CD4-positive, CD25-positive, alpha-beta regulatory T cell (primary cell): ENCODE measurements at places on chromosomes 11 and 22. TPM values are rescaled to one million over a fixed set of nuclear protein-coding genes. Genes with fewer than 3 reads are reported as not detected.
A peak's percentile ranks its signal among the peaks of the same experiment; 100 is the strongest.

DNA sequence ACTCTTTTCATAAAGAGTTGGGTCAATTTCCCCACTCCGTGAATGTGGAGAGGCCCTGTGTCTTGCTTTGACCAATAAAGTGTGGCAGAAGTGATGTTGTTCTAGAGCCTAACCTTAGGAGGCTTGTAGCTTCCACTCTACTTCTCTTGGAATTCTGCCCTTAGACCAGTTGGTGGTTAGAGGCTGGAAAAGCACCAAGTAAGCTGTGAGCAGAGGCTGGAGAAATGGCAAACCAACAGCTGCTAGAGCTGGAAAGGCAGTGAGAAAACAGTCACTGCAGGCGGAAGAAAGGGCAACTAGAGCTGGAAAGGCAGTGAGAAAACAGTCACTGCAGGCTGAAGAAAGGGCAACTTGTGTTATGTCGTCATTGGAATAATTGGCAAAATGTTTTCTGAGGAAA, 29.8 kb upstream of the MSANTD2 start:
- no peak overlapping the region for H3K27ac ChIP-seq
- no peaks in the 10 kb centered on the region for H3K4me1 ChIP-seq
- no peak for DNase-seq
- no peaks in the 10 kb centered on the region for H3K36me3 ChIP-seq
- H3K27me3 ChIP-seq = peaks cover 5% of the 10 kb centered on the region

- H3K27ac ChIP-seq = no peak overlapping the region
- H3K36me3 ChIP-seq = no peaks in the 10 kb centered on the region
- H3K4me3 ChIP-seq = no peak overlapping the region
- H3K4me1 ChIP-seq = no peaks in the 10 kb centered on the region
These were observed 67.3 kb upstream of the NUP50 start for GRCh38 chr22:45096256-45096907.

DNA sequence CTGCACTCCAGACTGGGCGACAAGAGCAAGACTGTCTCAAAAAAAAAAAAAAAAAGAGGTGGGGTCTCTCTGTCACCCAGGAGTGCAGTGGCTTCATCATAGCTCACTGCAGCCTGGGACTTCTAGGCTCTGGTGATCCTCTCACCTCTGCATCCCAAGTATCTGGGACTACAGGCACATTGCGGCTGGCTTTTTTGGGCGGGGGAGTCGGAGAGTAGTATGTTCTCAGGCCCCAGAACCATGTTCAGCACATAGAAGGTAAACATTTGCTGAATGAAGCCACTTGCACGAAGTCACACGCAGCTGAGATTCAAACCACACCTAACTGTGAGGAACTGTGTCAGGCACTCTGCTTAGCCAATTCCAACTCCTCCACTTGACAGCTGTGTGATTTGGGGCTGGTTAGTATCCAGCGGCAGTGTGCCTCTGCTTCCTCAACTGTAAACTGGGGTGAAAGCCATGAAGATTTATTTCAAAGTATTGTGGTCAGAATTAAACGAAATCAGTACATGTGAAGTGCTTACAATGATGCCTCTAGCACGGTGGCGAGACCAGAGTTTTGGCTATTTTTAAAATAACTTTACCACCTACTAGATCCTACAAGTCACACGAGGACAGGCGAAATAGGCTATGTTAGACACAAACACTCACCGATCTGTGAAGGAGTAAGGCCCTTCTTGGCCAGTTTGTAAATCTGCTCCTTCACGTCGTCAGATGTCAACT, 789 bp downstream of the RPS13 start:
- H3K27me3 ChIP-seq = no peaks in the 10 kb centered on the region
- peak overlapping the region; percentile 86 for H3K27ac ChIP-seq
- peaks cover 30% of the 10 kb centered on the region for H3K36me3 ChIP-seq
- peak; percentile 19 for DNase-seq
- H3K4me3 ChIP-seq = peak overlapping the region; percentile 97

- peak; percentile 35 for DNase-seq
- peak overlapping the region; percentile 23 for H3K4me3 ChIP-seq
- H3K4me1 ChIP-seq = peaks cover 26% of the 10 kb centered on the region
- H3K36me3 ChIP-seq = peaks cover 10% of the 10 kb centered on the region
These were observed 97.1 kb downstream of the CD44 start for GRCh38 chr11:35235936-35236666.

The RTN4R gene
- 1.3 TPM for total RNA-seq
